ENCODE measurements at places on chromosomes 4 and X.

GRCh38 chr4:129455482-129455881, 359.5 kb downstream of the C4orf33 start:
- DNase-seq = no peak

GRCh38 chr4:94877973-94878372, 120.2 kb downstream of the BMPR1B start:
- DNase-seq = no peak

DNA sequence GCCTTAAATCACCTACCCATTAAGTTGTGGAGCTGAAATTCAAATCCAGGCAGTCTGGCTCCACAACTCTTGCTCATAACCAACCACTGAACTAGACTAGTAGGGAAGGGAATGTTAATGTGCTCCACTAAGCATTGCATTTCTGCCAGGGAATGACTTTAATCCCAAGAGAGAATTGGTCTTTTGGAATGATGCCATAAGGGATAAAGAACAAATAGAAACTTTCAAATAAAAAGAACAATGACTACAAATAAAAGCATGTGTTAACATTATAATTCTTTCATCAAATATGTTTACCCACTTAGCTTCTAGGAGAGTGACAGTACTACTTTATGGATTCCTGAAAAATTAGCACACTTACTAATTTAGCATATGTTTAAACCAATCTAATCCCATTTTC, 905.9 kb downstream of the CENPC start:
- no peak for DNase-seq

- DNase-seq = no peak
Measured at GRCh38 chr4:5893004-5893580, at the start of gene CRMP1. CRMP1 (minus strand) TSS chr4:5893086; CDS start chr4:5892969, 117 bp downstream.

- no peak for DNase-seq
Measured at GRCh38 chrX:7637066-7637465, 205.9 kb upstream of the VCX start.

DNA sequence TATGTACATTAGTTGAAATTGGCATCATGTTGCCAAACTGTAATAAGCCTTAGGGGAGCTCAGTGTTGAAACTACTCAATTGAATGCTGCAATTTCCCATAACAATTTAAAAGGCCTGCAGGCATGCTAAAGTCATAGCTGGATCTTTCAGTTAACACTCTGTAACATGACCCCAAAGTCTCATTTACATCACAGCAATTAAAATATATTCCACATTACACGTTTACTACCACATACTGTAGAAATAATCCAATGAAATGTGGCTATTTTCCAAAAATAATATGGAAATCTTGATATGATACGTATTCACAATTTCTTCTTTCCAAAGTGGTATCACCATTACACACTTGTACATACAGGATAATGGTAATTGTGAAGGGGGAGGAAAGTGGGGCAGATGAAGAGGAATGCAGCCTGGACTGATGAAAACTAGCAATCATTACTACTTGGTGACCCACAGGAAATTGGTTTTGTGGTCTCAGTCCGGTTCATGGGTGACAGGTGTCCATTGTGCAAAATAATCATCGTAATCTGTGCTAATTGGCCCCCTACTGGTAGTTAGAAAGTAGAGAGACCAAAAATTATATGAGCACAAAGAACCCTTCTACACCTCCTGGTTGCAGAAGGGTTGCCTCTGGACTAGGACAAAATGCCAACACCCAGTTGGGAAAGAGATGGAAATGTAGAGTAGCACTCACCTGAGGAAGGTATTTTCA, 63.7 kb downstream of the TENM3 start:
- no peak for DNase-seq

GRCh38 chr4:8255698-8256441, 13.7 kb upstream of the HTRA3 start:
- DNase-seq = no peak

GRCh38 chrX:49704691-49705404, 9.1 kb upstream of the PAGE1 start:
- no peak for DNase-seq

- DNase-seq = no peak
Measured at GRCh38 chrX:102694749-102695148, 17.5 kb upstream of the GPRASP2 start.

- DNase-seq = no peak
Measured at GRCh38 chr4:35166466-35166865, 1077.8 kb downstream of the ARAP2 start.

DNA sequence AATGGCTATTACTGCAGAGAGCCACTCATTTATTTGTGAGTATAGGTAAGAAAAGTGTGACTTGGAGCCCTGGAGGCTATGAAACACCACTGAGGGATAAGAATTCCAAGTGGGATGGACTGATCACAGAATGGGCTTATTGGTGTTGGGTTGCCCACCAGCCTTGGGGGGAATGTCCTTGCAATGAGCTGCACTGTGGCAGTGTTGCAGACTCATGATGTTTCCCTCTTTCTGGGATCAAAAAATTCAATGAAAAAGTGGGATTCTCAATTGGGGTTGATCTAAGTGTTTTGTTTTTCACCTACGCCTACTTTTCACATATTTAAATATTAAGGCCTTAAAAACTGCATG, 1024.5 kb upstream of the PCDH10 start:
- no peak for DNase-seq

- no peak for DNase-seq
Measured at GRCh38 chr4:17469931-17470674, 41.8 kb downstream of the QDPR start.

DNA sequence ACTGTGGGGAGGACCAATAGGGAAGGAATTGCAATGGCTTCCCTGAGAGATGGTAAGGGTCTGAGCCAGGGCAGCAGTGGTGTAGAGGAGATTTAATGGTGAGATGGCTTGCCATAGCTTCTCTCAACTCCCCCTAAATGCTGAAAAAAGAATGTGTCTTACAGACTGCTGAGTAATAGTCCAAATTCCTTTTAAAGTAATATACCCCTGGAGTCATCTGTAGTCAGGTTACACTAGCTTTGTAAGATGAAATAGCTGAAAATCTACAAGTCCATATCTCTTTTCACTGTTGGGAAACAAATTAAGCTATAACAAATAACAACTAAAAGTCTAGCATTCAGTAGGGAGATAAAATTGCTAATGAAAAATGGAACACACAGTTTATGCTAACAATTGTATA, 33.5 kb downstream of the MAPK10 start:
- no peak for DNase-seq

DNA sequence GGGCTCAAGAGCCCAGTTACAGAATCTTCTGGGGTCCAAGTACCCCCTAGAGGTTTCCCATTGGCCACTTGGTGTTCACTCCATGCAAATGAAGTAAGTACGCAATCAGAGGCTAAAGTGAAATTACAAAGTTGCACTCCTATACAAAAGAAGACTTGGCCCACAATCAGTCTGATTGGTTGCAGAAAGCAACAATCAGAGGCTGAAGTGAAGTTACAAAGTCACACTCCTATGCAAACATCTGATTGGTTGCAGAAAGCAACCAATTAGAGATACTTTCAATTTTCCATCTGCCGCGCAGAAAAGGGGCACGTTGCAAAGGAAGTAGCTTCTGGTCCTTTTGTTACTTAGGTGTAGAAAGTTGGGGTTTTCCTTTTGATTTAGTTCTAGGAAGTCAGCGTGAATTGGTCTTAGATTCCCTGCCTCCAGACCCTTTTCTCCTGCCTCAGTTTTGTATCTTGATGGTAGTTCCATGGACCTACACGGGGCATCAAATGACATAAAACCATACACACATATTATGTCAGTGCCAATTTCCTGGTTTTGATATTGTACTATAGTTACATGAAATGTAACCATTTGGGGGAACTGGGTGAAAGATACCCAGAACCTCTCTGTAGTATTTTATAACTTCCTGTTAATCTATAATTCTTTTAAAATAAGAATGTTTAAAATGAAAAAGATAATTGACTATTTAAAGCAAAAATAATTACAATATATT, 12.4 kb upstream of the PIN4 start:
- DNase-seq = peak; percentile 79

DNA sequence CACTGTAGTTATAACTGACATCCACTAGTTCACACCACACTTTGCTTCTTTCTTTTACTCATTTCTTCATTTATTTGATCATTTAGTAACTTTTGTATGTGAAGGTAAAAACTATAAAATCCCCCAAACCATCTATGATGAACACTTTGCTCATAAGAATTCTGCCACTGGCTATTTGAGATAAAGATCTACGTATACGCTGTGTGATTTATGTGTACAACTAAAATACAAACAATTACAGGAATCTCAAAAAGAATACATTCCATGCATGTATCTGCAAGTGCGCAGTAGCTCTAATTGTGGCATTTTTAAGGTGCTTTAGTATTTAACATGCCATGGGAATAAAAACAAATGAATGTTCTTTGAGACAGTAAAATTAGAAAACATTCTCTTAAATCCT, 156.9 kb upstream of the NAP1L5 start:
- DNase-seq = no peak

- no peak for DNase-seq
Measured at GRCh38 chr4:126427853-126428252, 1113.1 kb downstream of the FAT4 start.

DNA sequence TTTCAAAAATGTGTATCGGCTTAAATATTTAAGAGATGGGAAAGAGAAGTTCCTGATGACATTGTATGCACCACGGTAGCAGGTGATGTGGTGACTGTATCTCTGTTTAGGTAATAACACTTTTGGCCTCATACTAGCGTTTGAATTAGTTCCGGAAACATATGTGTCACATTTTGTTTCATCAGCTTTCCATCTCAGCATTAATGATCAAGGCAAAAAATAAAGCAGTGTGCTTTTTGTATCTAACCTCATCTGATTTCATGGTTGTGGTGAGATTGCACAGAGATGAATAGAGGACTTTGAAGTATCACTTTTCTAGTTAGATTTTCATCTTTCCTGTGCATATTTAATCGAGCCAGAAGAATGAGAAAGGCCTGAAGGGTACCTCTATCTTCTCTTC, 206.4 kb upstream of the SPRY1 start:
- no peak for DNase-seq

DNA sequence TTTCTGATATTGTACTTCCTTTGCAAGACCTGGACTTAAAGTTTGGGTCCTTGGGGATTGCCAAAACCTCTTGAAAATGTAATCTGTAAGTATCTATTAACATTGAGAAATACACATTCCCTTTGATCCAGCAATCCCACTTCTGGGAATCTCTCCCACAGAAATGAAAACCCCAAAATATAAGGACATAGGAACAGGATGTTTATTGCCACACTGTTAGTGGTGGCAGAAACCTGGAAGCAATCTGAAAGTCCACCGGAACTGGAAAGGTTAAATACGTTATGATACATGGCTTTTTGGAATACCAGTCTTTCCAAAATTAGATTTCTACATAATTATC, 71.2 kb upstream of the STX18 start:
- no peak for DNase-seq

GRCh38 chr4:15893962-15894361, 44.6 kb downstream of the FGFBP1 start:
- no peak for DNase-seq

DNA sequence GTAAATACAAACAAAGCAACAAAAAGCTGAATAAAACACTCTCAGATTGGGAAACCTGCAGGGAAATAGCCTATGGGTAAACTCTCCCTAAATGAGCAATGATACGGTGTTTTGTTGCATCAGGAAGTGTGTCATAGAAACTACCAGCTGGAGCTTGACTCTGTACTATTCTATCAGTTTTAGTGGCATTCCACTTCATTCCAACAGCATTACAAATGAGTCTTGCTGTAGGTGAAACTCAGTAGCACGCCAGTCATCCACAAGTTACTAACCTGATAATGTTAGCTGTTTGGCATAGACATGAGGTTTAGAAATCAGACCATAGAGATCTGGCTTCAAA, 24.9 kb downstream of the FGFBP1 start:
- no peak for DNase-seq

- DNase-seq = no peak
Measured at GRCh38 chr4:19293781-19294180, 957.9 kb upstream of the SLIT2 start.

DNA sequence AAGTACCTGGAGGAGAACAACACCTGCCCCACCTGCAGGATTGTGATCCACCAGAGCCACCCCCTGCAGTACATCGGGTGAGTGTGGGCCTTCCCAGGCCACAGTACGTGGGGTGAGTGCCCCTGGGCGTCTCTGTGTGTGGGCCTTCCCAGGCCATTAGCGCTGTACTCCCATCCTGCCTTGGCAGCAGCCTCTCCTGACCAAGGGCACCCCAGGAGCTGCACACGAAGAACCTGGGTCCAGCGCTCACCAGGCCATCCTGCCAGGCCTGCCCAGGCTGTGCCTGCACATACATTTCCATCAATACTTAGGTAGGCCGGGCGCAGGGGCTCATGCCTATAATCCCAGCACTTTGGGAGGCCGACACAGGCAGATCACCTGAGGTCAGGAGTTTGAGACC, 29.3 kb downstream of the PCGF3 start:
- no peak for DNase-seq
